ENCODE measurements at places on chromosomes 11 and 22.

- no peak for DNase-seq
Observed at GRCh38 chr11:125890447-125891100, 3.1 kb downstream of the HYLS1 start.

DNA sequence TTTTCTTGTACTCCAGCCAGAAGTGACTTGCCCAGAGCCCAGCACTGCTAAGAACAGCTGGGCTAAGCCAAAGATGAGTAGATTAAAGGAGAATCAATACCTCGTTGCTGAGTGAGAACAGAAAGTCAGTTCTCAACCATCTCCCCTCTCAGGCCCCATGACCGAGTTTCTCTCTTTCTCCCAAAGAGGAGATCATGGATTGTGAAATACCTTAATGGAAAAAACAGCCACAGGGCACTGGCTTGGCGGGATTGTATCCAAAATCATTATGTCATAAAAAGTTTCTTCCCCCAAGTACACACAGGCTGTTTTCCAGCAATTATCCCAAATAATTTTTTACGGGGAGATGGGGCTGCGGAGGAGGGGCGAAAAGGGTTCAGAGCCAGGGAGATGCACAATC lies 111.8 kb upstream of the TMEM45B start:
- no peak for DNase-seq

- DNase-seq = no peak
Observed at GRCh38 chr22:45149671-45150070, 14.1 kb upstream of the NUP50 start.

GRCh38 chr11:45484326-45484883 lies 181.0 kb downstream of the CHST1 start:
- DNase-seq = no peak

DNA sequence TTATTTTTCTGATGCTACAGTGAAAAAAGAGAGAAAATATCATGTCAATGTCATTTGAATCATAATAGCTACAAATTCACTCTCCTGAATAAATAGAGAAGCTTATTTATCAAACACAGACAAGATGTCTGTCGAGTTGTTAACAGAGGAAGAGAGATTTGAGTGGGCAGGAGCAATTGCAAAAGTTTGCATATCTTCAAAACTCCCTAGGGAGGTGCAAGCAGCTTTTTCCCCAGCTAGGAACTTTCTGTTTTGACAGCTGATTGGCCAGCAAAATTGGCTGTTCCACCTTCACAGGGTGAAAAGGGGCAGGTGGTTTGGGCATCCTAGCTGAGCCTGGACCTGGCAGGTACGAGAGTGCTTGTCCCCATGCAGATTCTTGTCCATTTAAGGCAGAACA lies 98.2 kb downstream of the NTM start:
- no peak for DNase-seq

DNA sequence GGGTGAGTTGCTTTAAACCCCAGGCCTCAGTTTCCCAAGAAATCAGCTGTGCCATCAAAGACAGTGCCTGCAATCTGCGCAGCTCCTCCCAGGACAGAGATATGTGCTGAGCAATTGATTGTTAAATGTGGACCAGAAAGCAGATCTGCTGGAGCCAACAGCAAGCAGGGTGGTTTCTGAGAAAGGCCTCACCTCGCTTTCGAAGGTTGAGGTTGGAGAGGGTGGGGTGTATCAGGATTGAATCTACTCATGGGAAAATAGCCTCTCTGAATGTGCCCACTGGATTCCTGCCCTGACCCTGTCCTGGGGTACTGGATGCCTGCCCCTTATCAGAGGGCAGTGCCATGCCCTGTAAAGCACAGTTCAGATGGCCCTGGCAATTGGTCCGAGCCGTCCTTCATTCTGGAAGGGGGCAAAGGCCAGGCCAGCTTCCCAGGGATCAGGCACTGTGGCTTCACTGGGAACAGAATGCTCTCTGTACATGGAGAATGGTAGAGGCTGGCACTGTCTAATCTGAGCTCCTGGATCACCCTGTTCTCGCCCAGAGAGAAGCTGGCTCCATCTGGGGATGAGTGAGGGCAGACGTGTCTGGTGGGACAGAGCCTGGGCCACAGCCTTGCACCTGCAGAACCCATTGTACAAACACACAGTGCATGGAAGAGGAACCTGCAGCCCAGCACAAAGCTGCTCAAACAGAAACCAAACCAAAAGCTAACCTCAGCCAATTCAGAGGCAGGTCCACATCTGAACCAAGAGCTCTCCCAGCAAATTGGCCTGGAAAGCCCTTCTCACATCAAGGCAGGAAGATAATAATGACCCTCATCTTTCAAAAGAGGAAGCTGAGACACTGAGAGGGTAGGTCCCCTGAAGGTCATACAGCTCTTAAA lies 15.2 kb downstream of the DHCR7 start:
- DNase-seq = no peak

DNA sequence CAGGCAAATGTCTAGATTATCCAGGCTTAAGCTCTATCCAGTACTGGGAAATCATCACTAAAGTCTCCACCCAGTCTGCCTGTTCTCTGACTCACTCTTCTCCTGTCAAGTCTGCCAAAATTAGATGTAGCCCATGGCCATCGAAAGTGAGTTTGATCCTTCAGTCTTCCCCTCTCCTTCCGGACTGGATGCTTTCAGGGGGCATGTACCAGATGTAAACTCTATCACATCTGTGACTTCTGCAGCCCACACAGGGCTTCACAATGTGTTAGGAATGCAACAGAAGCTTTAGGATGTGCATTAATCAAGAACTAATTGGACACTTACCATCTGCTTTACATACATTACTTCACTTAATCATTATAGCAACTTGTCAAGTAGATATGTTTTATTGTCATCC lies 12.3 kb downstream of the ME3 start:
- no peak for DNase-seq

DNA sequence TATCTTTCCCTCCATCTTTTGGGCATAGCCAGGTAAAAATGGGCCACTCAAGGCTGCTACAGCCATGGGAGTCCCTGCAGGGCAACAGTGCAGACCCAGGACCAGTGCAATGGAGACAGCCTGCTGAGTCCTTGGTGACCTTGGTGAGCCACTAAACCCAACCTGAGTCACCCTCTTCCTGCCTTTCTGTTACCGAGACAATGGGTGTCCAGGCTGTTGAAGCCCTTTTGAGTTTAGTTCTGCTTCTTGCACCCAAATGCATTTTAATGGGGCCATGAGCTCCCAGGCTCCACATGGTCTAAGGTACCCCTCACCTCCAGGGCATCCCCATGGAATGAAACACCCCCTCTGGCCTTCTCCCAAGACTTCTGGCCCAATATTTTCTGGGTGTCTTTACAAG lies 874 bp upstream of the PLAAT4 start:
- peak; percentile 20 for DNase-seq

- no peak for DNase-seq
Observed at GRCh38 chr11:10518123-10518522, 22.9 kb downstream of the RNF141 start.

DNA sequence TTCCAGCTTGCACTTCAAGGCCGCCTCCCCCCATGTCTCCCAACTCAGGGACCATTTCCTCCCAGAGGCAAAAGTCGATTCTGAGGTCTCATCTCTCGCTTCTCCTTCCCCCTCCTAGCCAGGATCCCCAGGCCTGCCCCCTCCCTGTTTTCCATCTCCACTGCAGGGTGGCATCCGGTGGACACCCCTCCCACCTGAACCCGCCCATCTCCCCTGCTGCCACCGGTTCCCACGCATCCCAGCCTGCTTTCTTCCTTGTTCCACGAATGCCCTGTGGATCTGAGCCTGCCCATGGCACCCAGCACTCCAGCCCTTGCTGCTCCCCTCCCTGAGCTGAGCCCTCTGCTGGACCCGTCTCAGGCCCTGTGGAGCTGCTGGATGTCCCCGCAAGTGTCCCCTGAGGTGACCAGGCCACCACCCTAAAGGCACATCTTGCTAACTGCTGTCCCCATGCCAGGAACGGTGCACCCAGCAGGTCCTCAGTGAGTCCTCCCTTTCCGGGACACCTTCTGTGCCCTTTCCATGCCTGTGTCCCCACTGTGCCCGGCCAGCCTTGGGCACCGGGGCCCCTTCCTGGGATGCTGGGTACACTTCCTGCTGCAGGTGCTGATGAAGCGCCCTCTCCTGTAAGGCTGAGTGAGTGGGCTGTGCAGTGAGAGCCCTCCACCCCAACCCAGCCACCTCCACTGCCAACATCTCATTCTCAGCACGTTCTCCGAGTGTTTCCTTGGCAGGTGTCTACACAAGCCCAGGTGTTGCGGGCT lies 936 bp downstream of the IL17REL start:
- DNase-seq = no peak

DNA sequence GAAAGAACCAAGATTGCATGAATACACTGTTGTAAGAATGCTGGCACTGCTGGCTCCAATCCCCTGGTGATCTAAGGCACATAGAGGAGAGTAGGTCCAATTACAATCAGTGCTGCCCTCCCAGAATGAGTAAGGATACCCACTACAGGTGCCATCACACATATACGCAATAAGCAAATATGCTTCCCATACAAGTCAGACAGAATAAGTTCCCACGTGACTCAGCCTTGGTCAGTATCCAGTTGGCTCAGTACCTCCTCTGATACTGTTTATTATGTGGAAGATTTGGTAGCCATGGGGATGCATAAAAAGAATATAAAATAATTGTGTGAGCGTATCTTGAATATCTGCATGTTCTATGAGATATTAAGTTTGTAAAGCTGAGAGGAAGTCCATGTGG lies 8.9 kb upstream of the OR2D3 start:
- DNase-seq = no peak

DNA sequence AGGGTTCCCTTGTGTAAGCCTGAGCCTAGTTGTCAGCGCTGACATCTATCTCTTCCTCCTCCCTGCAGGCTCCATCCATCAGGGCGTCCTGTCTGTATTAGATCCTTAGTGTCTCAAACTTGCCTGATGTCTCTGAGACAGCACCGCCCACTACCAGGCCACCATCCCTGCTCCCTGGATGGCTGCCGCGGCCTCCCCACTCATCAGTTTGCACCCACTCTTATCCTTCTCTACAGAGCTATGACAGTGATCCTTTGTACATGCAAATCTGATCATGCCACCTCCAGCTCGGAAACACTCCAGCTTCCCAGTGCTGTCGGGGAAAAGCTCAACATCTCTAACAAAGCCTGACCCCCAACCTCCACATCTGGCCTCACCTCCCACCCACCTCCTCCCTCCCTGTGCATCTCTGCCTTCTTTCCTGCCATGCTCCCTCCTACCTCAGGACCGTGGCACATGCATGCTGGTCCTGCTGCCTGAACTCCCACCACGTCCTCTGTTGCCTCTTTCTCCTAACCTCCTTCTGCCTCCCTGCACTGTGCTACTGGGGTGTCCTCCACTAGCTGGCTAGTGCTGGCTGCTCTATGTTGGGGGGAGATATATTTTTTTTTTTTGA lies 61.6 kb upstream of the EIF3D start:
- no peak for DNase-seq

DNA sequence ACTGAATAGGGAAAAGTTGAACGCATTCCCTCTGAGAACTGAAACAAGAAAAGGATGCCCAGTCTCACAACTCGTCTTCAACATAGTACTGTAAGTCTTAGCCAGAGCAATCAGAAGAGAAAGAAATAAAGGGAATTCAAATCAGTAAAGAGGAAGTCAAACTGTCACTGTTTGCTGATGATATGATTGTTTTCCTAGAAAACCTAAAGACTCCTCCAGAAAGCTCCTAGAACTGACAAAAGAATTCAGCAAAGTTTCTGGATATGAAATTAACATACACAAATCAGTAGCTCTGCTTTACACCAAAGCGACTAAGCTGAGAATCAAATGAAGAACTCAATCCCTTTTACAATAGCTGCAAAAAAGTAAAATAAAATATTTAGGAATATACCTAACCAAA lies 471.2 kb upstream of the CNTN5 start:
- no peak for DNase-seq

- no peak for DNase-seq
Observed at GRCh38 chr11:87368858-87369480, 331.2 kb downstream of the TMEM135 start.

- DNase-seq = no peak
Observed at GRCh38 chr22:31828739-31829138, 74.9 kb downstream of the DEPDC5 start.

- no peak for DNase-seq
Observed at GRCh38 chr11:44065161-44065661, 859 bp upstream of the ACCS start.

DNA sequence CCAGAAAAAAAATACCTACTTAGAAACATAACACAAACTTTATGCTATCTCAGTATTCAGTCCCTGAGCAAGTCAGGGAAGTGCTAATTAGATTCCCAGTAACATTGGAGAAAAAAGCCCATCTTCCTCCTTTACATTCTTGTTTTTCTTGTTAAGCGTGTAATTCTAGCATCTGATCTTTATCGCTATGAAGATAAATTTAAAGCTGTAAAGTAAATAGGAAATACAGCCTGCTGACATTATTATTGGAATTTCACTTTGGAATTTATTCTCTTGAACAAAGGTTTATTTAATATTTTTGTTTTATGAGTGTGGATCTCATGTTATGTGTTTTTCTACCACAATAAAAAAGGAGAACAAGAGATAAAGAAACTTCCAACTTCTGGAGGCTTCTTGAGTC lies 13.9 kb downstream of the ALKBH3 start:
- DNase-seq = no peak

- DNase-seq = no peak
Observed at GRCh38 chr11:130122141-130122575, 37.4 kb upstream of the ST14 start.
